ENCODE measurements at places on chromosomes 11 and 22.

- no peak for DNase-seq
Observed at GRCh38 chr11:133715602-133716001, 129.7 kb downstream of the SPATA19 start.

DNA sequence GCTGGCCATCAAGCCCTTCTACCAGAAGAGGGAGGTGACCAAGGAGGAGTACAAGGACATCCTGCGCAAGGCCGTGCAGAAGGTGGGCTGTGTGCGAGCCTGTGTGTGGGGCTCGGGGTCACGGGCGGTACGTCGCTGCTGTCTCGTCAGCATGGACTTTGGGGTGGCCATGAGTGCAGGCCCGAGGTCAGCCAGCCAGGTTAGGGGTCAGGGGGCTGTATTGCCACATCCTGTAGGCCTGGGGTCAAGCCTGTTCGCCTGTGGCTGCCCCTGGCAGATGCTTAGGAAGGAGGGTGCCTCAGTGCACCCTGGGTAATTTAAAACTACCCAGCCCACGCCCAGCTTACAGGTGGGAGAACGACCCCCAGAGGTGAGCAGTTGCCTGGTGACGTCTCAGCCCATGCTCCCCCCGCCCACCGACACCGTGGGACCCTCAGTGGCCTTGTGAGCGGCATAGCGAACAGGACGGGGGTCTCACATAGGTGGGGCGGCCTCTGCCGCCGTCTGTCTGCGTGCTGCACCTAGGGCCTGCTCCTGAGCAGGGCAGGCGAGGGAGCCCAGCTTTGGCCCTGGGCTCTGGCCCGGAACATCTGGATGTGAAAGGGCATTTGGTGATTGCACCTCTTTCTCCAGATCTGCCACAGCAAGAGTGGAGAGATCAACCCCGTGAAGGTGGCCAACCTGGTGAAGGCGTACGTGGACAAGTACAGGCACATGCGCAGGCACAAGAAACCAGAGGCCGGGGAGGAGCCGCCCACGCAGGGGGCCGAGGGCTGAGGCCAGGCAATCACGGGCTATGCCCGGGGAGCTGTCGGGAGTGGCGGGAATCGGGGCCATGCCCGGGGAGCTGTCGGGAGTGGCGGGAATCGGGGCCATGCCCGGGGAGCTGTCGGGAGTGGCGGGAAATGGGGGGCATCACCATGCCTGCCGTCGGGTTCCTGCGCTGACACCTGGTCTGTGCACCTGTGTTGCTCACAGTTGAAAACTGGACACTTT lies 4.5 kb downstream of the IRF7 start:
- DNase-seq, result no peak

- DNase-seq, result no peak
Observed at GRCh38 chr22:26842103-26842502, 184.7 kb downstream of the MIAT start.

DNA sequence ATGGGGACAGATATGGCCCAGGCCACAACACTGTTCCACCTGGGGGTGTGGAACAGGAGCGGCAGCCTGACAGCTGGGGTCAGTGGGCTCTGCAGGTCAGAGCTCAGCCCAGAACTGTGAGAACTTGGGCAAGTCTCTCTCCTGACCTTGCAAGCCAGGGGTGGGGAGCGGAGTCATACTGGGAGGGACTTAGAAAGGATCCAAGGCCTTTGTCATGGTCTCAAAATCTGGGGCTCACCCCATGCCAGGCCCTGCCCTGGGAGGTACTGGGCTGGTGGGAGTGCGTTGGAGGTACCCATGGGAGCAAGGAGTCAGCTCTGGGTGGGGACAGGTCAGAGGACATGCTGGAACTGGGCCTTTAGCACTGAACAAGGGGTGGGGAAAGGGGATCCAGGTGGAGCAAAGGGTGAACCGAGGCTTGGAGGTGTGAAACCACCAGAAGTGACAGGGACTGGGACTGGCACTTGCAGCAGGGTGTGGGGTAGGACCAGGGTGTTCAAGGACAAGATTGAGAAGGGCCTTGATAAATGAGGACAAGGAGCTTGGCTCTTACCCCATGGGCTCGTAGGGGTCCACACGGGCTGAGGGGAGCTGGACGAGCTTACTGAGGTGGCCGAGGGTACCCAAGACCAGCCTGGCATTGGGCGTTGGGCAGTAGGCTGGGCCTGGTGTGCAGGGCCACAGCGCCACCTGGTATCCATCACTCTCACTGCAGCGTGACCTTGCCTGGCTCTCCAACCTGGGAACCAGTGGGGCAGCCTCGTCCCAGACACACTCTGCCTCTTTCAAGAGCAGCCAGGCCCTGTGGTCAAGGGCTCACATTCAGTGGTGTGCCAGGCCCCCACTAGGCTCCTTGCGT lies 7.4 kb upstream of the PMM1 start:
- DNase-seq, result peak; percentile 53

DNA sequence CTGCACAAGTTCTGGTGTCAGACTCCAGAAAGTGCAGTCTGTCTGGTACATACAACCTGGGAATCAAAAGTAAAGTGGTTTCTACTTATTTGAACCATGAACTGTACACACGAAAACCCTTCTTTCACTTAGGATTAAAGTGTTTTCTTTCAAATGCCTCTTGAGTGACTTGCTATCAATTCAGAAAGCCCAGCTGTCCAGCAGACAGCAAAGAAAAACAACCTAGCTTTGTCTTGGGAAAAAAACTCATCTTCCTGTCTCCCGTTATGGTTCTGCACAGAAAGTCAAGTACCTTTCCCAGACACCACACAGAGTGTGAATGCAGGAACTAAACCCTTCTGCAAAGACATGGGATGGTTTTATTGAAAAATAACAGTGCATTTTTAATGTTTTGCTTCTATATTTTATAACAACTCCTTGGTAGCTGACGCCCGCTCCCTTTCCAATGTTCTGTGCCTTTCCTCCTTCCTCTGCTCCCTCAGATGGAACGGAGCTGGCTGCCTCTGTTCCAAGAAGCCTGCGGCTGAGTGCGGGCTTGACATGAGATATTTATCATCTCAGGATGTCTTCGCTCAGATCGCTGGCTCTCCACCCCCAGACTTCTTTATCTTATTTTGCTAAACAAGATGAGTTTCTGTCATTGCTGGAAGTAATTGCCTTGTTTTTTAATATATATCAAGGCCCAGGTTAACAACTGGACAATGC lies 322.3 kb upstream of the B3GAT1 start:
- DNase-seq, result no peak

GRCh38 chr22:27331526-27332281 lies 469.9 kb downstream of the MN1 start:
- peak; percentile 9 for DNase-seq

GRCh38 chr22:49321477-49322055 lies 506.1 kb downstream of the BRD1 start:
- DNase-seq, result no peak

- no peak for DNase-seq
Observed at GRCh38 chr22:40979198-40979597, 28.0 kb downstream of the RBX1 start.

GRCh38 chr11:128480665-128481064 lies 106.7 kb downstream of the ETS1 start:
- DNase-seq, result no peak

- DNase-seq, result no peak
Observed at GRCh38 chr11:9720290-9720630, 56.4 kb downstream of the SWAP70 start.

DNA sequence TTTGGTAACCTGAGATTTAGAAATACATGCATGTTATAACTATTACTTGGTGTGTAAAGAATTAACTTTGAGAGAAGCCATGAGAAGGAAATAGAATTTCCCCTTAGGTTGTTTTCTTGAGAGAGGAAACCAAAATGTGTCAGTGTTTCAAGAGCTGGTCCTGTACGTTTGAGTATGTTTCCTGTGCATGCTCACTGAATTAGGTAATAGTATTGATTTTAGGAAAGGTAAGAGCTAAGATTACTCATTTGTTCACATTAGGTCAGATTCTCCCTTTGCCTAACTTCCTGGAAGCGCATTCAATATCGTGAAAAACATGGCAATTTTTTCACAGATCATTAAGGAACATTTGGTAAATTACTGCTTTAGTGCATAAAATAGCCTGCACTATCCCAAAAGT lies 49.3 kb upstream of the RDX start:
- no peak for DNase-seq

DNA sequence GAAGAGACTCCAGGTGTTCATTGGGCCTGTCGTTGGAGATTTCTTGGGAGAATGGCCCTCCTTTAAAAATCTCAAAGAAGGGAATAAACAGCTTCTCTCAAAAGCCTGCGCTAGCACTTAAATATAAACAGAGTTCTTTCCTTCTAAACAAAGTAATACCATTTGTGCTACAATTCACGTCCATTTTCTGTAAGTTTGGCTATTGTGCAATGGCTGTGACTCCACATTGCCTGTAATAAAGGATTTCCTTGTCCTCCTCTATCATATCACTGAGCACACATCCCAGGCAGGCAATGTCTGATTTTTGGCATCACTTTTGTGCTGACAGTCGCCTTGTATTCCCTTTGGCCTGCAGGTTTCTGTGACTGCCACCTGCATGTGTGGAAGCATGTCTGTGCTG lies 4.9 kb upstream of the ADAMTS8 start:
- DNase-seq, result no peak

GRCh38 chr11:19935507-19935906 lies 222.9 kb downstream of the NAV2 start:
- DNase-seq, result no peak

- DNase-seq, result no peak
Observed at GRCh38 chr11:132601875-132602274, 930.4 kb downstream of the OPCML start.

GRCh38 chr11:16738947-16739815 lies 734 bp downstream of the C11orf58 start:
- DNase-seq, result peak; percentile 44

DNA sequence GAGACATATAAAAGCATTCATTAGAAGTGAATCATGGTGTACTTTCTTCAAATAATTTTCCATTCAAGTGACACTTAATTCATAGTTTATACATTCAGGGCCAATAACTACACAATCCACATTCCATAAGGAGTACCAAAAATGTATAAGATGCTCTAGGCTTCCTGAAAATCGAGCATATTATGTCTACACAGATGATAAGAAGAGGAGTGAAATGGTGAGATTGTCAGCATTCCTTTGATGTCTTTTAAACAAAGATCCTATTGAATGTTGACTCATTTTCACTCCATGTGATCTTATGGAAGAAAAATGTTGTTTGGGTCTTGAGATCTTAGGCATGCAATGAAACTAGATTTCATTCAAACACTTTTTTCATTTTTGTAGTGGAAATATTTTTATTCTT lies 843.2 kb downstream of the KCNA4 start:
- DNase-seq, result no peak

Measured in NAMALWA (cell line).